ENCODE measurements at places on chromosomes 3 and 15.

- H3K27me3 ChIP-seq = no peaks in the 10 kb centered on the region
- H3K27ac ChIP-seq = peak overlapping the region; percentile 3
- peaks cover 25% of the 10 kb centered on the region for H3K4me1 ChIP-seq
- DNase-seq = no peak
- no peaks in the 10 kb centered on the region for H3K36me3 ChIP-seq
Observed at GRCh38 chr3:168801794-168802193, 706.1 kb upstream of the GOLIM4 start.

- H3K4me3 ChIP-seq = no peak overlapping the region
- H3K36me3 ChIP-seq = no peaks in the 10 kb centered on the region
- H3K4me1 ChIP-seq = no peaks in the 10 kb centered on the region
- no peak overlapping the region for H3K27ac ChIP-seq
- H3K27me3 ChIP-seq = no peaks in the 10 kb centered on the region
Observed at GRCh38 chr3:62774221-62774620, 101.0 kb downstream of the CADPS start.

GRCh38 chr3:37173806-37174205 lies 576 bp downstream of the LRRFIP2 start:
- no peak overlapping the region for H3K4me3 ChIP-seq
- H3K27me3 ChIP-seq = no peaks in the 10 kb centered on the region
- H3K27ac ChIP-seq = peak overlapping the region; percentile 86
- peaks cover 21% of the 10 kb centered on the region for H3K4me1 ChIP-seq

GRCh38 chr3:34155666-34156065 lies 357.2 kb downstream of the PDCD6IP start:
- no peaks in the 10 kb centered on the region for H3K4me1 ChIP-seq
- H3K36me3 ChIP-seq = no peaks in the 10 kb centered on the region
- no peak for DNase-seq
- H3K27ac ChIP-seq = no peak overlapping the region
- H3K27me3 ChIP-seq = no peaks in the 10 kb centered on the region
- H3K4me3 ChIP-seq = no peak overlapping the region

DNA sequence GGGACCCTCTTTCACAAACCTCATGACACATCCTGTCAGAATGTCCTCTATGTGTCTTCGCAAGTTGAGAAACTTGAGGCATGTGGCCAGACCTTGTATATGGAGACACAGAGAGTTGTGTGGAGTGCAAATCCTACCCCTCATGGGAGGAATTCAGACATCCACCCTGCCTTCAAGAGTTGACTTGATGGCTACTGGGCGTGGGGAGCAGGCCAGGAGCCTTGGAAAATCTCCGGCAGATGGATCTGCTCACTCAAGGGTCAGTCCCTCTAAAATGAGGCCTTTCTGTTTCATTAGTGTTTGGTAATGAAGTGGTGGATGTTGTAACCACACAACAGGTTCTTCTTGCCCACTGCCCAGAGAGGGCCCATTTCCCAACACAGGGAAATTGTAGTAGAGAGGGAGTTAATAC lies 79.0 kb downstream of the ASB7 start:
- no peak for DNase-seq
- peaks cover 2% of the 10 kb centered on the region for H3K4me1 ChIP-seq
- H3K27ac ChIP-seq = no peak overlapping the region
- H3K27me3 ChIP-seq = no peaks in the 10 kb centered on the region
- no peaks in the 10 kb centered on the region for H3K36me3 ChIP-seq
- H3K4me3 ChIP-seq = no peak overlapping the region

- no peak overlapping the region for H3K27ac ChIP-seq
- no peak for DNase-seq
- no peaks in the 10 kb centered on the region for H3K36me3 ChIP-seq
- H3K27me3 ChIP-seq = no peaks in the 10 kb centered on the region
- H3K4me3 ChIP-seq = no peak overlapping the region
- no peaks in the 10 kb centered on the region for H3K4me1 ChIP-seq
Observed at GRCh38 chr3:137084586-137084985, 126.8 kb downstream of the IL20RB start.

DNA sequence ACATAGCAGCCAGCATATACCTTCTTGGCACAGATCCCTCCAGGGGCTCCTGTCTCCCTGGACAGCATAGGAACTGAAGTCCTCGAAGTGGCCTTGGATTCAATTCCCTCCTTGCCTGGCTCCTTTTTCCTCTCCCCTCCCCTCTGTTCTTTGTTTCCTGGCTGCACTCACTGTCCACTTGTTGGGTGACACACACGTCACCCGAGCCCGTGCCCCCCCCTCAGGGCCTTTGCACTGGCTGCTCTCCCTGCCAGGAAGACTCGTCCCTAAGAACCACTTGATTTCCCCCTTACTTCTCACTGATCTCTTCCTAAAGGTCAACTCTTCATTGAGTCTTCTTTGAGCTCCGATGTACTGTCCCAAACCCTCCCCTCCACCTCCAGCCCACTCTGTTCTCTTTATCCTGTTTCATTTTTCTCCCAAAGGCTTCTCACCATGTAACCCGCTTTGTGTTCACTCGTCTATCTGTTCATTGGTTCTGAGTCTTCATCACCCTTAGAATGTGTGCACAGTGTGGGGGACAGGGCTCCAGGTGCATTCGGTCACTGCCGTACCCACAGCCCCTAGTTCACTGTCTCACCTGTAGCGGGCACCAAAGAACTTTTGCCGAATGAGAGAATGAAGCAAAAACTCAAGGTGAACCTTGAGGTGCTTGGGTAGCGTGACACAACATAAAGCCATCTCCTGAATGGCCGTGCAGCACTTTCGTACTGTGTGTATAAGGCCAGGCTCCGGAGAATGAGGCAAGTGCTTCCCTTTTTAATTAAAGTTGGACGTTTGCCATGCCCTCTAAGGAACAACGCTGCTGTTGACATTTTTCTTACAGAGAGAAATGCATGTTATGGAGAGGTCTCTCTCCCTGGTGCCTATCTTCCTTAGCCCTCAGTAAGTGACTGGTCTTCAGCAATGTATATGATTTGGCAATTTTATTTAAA lies 74.0 kb downstream of the CHRNA7 start:
- H3K4me1 ChIP-seq = no peaks in the 10 kb centered on the region
- H3K27me3 ChIP-seq = peaks cover 52% of the 10 kb centered on the region
- no peak for DNase-seq
- H3K27ac ChIP-seq = no peak overlapping the region
- no peak overlapping the region for H3K4me3 ChIP-seq
- H3K36me3 ChIP-seq = no peaks in the 10 kb centered on the region
